Inflammatory macrophage (primary cell): ENCODE measurements at places on chromosomes 7 and 10.
A peak's percentile ranks its signal among the peaks of the same experiment; 100 is the strongest.

GRCh38 chr7:39095875-39096619 lies 118.3 kb downstream of the POU6F2 start:
- no peak for DNase-seq

GRCh38 chr10:27625452-27626211 lies 120.0 kb downstream of the MKX start:
- DNase-seq, result no peak

- no peak for DNase-seq
Observed at GRCh38 chr10:95691281-95691680, 2.4 kb downstream of the TCTN3 start.

DNA sequence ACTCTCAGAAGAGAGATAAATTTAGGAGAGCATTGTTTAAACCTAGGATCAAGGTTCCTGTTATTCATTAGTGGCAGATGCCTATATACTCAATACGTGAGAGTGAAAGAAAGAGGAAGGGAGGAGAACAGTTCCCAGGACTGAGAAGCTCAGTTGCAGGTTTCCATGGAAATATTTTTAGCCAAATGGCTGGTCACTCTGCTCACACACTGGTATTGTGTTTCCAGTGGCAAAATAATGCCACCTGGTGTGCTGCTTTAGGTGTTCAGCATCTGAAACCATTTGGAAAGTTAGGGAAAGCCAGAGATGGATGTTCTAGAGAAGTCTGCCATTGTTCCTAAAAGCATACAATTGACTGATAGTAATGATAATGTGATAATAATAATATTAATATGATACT lies 827.7 kb downstream of the SORCS3 start:
- DNase-seq, result no peak

- no peak for DNase-seq
Observed at GRCh38 chr7:74325210-74325565, 36.0 kb downstream of the CLIP2 start.

DNA sequence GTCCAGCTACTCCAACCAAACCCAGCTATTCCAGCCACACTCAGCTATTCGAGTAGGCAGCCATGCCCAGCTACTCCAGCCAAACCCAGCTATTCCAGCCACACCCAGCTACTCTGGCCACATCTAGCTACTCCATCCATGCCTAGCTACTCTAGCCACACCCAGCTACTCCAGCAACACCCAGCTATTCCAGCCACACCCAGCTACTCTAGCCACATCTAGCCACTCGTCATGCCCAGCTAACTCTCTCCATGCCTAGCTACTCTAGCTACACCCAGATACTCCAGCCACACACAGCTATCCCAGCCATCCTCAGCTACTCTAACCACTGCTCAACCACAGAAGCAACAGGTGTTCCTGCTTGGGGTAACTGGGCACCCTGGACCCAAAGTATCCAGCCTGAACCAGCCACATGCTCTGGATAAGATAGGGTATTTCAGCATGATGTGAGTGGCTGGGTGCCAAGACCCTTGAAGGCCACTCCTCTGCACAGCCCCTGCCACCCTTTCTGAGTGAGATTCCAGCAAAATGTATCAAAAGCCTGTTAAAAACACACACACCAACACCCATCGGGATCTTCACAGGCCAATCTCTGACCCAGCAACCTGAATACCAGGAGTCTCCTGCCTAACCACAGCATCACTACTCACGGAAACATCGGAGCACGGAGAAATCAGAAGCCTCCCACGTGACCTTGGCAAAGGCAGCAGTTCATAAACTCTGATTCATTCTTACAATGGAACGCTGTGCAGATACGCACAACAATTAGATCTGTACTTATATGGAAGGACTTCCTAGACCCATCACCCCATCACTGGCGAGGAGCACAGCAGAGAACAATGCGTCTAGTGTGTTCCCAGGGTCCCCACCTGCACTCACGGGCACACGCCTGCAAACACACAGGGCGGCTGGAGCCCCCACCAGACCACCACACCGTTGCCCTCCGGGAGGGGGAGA lies 51.8 kb upstream of the DNAAF5 start:
- no peak for DNase-seq

DNA sequence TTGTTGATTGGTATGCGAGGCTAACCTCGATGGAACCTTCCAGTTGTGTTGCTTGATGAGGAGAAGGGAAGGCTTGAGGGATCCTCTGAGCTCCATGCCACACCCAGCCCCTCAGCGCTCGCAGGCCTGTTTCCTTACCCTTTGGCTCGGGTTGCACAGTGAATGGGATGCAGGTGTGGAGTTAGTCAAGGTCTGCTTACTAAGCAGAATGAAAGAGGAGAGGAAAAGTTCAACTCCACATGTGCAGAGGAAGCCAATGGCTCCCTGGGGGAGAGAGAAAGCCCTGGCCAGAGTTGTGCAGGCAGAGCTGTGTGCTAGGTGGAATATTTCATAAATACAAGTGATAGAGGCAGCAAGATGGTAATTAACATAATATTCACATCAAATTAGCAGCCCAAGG lies 85.5 kb downstream of the JCAD start:
- DNase-seq, result no peak

- DNase-seq, result no peak
Observed at GRCh38 chr7:144908324-144908723, 72.5 kb upstream of the TPK1 start.

DNA sequence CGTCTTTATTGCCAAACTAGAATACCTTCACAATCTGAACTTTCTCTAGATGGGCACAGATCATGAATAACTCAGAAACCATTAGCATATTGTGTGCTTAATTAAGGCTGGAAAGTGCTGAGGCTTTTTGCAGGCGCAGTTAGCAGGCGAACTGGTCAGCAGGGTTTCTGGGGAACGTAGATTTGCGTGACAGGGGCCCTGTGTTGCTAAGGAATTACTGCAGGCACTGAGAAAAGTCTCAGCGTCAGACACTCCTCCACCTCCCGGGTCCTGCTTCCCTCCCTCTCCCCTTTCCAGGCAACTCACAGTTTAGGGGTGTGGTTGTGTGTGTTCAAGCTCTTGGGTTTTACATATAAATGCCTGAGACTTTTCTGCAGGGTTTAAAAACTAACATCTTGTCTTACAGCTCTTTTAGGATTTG lies 2.2 kb downstream of the MAP3K8 start:
- peak; percentile 46 for DNase-seq

GRCh38 chr10:70479626-70480238 lies 1.2 kb downstream of the PALD1 start:
- DNase-seq, result no peak

DNA sequence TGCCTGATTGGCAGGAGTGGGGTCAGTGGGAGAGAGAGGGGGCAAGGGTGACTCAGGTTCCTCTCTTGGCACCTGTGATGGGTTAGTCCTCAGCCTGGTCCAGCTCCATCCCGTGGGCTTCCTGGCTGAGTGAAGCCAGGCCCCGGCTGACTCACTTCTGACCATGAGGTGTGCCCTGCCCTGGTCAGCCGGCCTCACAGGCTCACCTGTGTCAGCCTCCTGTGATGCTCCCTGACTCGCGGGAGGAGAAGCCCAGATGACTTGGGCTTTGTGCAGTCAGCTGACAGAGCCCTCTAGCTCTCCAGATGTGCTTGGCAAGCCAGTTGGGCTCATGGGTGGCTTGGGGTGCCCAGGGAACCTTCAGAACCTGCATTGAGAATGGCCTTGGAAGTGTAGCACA lies 16.0 kb upstream of the PPIF start:
- no peak for DNase-seq

DNA sequence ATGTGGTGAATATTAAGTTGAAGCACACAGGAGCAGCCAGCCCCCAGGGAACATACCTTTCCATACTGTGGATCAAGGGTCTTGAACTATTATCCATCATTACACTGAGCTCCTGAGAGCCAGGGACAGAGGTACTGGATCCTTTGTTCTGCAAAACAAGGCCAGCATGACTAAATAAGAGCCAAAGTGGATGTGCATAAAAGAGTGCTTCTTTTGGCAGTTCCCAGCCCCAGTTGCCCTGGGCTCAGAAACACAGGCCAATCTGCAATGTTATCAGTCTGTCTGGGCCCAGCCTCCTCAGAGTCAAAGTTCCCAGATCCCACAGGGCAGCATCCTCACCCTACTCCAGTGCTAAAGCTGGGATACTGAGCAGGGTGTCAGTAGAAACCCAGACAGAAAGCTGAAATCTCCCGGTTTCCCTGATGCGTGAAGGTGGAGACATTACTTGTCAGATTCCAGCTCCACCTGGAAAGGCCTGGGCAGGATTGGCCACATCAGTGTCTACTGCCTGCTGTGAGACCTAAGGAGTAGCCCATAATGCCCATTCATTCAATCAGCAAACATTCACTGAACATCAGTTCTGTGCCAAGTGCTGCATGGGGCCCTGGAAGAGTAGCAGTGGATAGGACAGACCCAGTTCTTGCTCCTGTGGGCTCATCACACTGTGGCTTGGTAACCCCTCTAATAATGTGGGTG lies 342.7 kb downstream of the CXCL12 start:
- no peak for DNase-seq

GRCh38 chr7:148698397-148699023 lies at the start of gene CUL1:
Gene CUL1, plus strand, starts transcription at chr7:148698903. Its CDS starts 31,220 bp downstream, at chr7:148730123.
- peak; percentile 46 for DNase-seq

DNA sequence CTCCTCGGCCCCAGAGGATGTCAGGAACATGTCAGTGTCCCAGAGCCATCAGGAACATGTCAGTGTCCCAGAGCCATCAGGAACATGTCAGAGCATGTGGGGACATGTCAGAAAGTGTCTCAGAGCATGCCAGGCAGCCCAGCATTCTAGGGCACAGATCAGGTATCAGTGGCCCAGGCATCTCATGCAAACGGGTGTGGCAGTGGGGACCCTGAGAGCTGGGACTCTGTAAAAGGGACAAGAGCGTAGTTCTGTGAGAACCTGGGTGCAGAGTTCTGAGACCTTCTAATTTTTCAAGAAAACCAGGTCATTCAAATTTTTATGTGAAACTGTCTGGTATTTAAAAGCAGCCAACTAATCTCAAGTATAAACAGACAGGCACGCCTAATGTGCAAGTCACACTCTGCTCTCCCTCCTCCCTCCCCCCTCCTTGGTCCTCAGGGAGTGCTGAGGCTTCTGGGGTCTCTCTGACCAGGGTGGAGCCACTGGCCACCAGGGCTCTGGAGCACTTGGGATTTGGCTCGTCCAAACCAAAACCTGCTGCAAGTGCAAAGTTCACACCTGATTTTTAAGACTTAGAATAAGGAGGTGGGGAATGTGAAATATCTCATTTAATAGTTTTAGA lies 64.6 kb downstream of the ALOX5 start:
- no peak for DNase-seq

- no peak for DNase-seq
Observed at GRCh38 chr7:135957627-135958026, 19.5 kb downstream of the MTPN start.

DNA sequence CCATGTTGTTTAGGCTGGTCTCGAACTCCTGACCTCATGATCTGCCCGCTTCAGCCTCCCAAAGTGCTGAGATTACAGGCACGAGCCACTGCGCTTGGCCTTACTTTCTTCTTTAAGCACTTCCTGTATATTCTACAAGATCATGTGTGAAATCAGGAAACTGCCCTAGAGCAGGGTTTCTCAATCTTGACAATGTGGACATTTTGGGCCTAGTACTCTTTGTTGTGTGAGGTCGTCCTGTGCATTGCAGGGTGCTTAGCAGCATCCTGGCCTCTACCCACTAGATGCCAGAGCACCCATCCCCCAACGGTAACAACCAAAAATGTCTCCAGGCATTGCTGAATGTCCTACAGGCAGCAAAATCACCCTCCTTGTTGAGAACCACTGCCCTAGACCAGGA lies 24.7 kb downstream of the RRP12 start:
- DNase-seq, result peak; percentile 91

DNA sequence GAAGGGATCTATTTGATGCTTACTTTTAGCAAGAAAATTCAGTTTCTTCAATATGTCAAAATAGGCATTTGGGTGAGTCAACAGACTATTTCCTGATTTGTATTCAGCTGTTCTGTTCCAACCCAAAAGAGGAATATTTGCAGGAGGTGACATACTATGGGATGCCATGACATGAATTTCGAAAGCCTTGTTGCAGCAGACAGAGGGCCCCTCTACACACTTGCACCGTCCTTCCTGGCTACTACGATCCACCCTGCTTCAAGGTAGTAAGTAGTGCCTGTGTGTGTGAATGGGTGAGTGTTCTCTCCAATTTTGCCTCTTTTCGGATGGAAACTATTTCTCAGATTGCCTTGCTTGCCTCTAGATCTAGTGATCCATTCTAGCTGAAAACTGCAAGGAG lies 413.0 kb upstream of the ADARB2 start:
- no peak for DNase-seq

- DNase-seq, result no peak
Observed at GRCh38 chr10:48543182-48543844, 61.6 kb downstream of the ARHGAP22 start.

- no peak for DNase-seq
Observed at GRCh38 chr10:84084342-84084741, 55.0 kb upstream of the GHITM start.

- DNase-seq, result no peak
Observed at GRCh38 chr10:74086317-74086716, 64.3 kb downstream of the AP3M1 start.

DNA sequence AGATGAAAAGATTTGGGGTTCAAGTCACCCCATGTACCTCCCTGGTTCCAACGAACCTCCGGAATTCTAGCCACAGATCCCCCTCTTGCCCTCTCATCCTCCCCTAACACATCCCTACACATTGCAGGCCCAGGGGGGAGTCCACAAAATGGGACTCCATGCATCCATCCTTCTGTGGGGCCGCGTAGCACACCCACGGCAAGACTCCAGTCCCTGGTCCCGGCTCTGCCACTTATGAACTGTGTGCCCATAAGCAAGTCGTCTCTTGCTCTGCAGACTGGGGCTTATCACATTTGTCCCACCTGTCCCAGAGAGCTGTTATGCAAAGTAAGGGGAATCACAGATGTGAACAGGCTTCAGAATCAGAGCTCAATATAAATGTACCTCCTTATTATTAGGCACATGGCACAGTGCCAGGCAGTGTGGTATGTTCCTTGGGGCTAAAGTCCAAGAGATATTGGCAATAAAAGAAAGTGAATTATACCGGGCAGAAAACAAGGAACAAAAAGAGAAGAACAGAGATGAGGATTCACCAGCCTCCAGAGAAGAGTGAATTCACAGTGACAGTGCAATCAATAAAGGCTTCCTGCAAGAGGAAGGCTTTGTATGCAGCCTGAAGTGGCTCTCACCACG lies 73.9 kb downstream of the KCNMA1 start:
- DNase-seq, result no peak

GRCh38 chr7:11256501-11256900 lies 282.8 kb downstream of the PHF14 start:
- no peak for DNase-seq
